Activated CD8-positive, alpha-beta memory T cell treated with anti-CD3 and anti-CD28 coated beads, Interleukin-2, amount 10 ng/mL, durations not matched to agents 7 days and 5 days (primary cell): ENCODE measurements at places on chromosomes 7 and 10.

DNA sequence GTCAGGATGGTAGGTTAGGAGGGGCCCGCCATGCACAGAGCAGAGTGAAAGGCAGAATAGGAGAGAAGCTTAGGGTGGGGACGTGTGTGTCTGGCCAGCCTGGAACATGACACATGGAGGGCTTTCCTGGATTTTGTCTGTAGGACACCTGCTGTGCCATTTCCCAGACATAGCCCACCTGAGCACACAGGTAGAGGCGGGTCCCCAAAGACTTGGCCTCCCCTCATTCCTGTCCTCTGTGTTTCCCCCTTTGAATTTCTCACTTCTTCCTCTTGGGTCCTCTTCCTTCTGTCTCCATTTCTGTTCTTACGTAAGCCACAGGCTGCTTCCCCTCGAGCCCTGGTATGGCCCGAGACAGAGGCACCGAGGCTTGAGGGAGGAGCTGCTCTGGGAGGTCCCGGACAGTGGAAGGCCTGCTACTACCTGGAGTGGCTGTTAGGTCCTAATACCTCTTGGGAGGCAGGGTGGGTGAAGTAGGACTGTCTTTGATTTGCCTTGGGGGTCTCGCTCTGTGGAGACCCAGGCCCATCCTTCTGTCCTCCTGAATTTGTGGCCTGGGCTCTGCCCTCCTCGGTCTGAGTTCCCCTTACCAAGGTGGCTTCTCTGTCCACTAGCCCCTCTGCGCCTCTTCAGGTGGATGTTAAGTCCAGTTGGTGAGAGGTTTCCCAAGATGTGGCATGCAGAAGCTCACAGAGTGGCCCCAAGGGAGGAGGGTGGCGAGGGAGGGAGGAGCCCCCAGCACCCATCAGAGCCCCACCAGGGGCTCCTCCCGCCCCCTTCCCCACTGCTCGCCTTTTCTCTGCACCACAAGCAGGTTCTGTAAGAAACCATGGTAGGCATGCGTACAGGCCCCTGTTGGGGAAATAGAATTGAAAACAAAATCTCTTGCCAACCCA, 5.5 kb downstream of the ZNF775 start:
- no peak for DNase-seq

GRCh38 chr7:1662101-1662500, 8.0 kb upstream of the ELFN1 start:
- DNase-seq, result no peak

DNA sequence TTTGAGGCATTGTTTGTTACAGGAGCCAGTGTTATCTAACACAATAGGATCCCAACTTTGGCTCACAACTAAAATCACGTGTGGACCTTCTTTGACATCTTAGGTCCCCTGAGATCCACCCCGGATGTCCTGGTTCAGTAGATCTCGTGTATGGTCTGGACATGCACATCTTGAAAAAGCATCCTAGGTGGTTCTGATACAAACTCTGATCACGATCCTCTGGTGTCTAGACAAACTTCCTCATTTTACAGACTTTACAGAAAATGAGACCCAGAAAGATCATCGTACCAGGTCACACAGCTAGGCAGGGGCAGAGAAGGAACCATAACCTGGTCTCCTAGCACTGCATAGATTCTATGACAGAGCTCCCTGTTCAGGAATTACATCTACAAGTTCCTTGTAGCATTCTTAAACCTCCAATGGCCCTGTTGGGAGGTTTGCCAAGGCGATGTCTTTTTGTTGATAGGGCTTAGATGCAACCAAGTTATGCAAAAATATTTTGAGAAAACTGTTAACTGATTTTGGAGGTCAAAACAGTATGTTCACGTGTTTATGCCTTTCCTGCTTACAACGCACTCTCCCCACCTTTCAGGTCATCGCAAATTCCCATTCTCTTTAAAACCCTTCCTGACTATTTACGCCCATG, 30.8 kb upstream of the CHST15 start:
- no peak for DNase-seq

GRCh38 chr7:156576216-156577058, 64.1 kb upstream of the RNF32 start:
- DNase-seq, result no peak

DNA sequence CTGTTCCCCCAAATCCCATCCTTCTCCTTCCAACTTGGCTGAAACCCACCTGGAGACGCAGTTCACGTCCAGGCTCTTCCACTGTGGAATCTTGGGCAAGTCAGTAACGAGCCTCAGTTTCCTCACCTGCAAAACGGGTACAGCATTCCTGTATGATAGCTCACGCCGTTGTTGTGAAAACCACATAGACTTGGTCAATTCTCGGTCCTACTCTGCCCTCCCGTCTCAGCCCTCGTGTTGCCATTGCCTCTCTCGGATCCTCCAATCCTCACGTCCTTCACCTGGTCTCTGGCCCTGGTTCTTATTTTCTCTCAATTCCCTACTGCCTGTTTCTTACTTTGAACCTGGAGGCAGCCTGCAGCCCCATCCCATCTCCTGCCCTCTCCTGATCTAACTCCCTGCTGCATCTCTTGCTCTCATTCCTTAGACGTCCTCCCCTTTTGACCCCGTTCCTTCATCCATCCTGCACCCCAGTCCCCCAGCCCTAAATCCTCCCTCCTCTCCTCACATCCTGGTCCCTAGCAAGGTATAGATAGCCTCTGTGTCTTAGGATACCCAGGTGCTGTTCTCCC, 2.0 kb upstream of the MUC12 start:
- no peak for DNase-seq
